Cerebellar cortex (tissue), 1 donor: ENCODE measurements at places on chromosomes 1 and 21.

DNA sequence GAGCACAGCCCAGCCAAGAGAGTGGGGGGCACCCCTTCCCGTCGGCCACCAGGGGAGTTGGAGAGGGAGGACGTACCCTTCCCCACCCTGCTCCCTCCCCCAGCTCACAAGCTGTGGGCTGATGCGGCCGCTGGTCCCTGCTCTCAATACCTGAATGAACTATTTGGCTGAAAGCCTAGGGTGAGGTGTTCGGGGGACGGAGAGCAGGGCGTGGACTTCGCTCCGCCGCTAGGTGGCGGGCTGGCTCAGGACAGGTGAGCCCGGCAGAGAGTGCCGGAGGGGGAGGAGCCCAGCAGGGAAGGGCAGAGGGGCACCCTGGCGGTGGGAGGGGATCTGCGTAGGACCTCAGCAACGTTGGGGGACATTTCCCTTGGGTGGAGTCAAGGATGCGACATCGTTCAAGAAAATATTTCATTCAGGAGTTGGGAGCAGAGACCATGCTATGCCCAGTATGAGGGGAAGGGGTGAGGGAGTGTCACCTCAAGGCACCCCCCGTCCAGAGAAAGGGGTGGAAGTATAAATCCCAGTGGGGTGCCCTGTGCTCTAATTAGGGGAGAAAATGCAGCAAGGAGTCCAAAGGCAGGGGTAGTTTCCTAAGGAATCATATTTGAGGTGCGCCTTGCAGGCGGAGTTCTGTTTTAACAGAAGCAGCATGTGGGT is 12.0 kb upstream of the RHBG start:
- DNase-seq = peak; percentile 79

GRCh38 chr1:85359874-85360721 is 83.7 kb upstream of the BCL10 start:
- DNase-seq = no peak

DNA sequence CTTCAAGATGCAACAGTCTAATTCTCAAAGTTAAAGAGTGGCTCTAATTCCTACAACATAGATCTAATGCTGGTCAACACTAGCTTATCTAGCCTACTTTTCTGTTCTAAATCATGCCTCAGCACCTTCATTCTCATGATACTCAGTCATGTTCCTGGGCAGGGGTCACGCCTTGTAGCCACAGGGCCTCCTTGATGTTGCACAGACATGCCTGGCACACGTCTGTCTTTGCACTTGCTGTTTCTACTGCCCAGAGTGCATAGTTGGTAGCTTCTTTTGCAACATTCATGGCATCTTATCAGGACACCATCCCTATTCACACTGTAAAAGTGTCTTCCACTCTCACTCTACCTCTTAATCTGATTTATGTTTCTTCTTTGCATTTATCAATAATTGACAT is 76.6 kb downstream of the TBX15 start:
- no peak for DNase-seq

GRCh38 chr21:36203603-36203889 is 46.9 kb downstream of the DOP1B start:
- no peak for DNase-seq

GRCh38 chr1:62800825-62801306 is 16.9 kb downstream of the ATG4C start:
- DNase-seq = no peak
